ENCODE measurements at places on chromosomes 6 and 20.

GRCh38 chr6:12577124-12577850, 139.3 kb upstream of the PHACTR1 start:
- no peak for DNase-seq

GRCh38 chr6:132973514-132973993, 159.2 kb downstream of the RPS12 start:
- no peak for DNase-seq

- no peak for DNase-seq
Measured at GRCh38 chr6:125094563-125094962, 59.0 kb upstream of the TPD52L1 start.

DNA sequence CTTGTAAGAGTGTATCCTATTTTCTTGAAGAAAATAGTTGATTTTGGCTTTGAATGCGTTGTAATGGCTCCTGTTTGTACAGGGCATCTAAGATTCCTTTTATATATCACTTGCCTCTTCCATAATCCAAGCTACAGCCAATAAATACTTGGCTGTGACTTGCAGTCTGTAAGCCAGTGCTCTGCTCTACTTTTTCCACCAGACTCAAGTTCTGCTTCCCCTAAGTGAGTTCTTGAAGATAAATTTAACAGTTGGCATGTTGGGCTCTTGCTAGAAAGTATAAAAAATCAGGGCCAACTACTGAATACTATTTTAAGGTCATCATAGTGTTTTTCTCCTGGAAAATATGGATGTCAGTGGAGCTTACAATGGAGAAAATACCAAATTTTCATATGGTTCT, 36.5 kb upstream of the SCGN start:
- no peak for DNase-seq

- DNase-seq = no peak
Measured at GRCh38 chr6:52635049-52635577, 35.8 kb upstream of the TMEM14A start.

DNA sequence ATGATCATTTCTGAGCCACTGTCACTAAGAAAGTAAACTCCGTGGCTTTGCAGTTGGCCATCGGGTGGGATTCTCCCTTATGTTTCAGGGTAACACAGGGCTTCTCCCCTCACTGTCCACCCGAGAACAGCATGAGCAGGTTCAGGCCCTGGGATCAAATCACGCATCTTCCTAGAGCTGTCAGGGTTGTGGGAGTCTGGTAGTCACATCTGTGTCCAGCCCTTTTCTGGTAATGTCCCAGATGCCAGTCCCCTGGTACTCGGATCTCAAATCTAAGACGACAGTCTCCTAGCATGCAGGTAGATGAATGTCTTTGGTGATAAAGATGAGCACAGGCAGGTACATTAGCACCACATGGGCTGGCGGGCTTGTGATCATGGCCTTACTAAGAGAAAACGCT, 4.8 kb downstream of the PXDC1 start:
- DNase-seq = no peak

DNA sequence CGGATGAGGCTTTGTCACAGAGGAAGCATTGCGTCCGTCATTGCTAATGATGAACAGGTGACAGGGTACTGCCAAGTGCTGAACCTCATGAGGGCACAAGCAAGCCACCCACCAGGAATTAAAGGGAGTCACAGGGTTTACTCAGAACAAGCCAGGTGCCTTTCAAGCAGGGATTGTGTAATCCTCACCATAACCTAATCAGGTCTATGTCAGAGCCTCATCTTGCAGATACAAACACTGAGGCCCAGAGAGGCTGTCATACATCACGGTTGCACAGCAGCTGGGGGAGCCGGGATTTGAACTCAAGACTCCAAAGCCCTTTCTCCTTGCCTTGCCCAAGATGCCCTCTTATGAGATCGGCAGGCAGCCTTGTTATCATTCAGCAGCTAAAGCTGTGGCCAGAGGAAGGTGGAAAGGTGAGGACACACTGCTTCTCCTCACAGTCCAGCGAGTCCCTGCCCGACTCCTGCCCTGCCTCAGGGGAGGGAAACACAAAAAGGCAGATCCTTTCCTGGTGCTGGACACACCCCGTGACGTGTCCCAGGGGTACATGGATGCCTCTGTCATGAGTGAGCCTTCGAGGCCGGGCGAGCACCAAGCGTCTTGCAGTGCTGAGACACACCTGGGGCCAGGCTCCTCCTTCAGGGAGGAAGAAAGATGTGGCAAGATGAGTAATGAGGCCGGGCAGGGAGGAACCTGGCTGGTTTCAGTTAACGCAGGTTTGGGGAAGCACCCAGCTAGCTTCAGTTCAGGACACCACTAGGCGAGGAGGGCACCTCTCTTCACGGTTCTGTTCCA, 214.9 kb downstream of the LY86 start:
- peak; percentile 27 for DNase-seq

GRCh38 chr20:38670786-38671185, 53.5 kb upstream of the SLC32A1 start:
- DNase-seq = no peak

- no peak for DNase-seq
Measured at GRCh38 chr6:373773-374724, 17.5 kb upstream of the IRF4 start.

- no peak for DNase-seq
Measured at GRCh38 chr6:30570740-30571074, 535 bp upstream of the ABCF1 start.

- no peak for DNase-seq
Measured at GRCh38 chr6:118679327-118679901, 28.0 kb upstream of the CEP85L start.

DNA sequence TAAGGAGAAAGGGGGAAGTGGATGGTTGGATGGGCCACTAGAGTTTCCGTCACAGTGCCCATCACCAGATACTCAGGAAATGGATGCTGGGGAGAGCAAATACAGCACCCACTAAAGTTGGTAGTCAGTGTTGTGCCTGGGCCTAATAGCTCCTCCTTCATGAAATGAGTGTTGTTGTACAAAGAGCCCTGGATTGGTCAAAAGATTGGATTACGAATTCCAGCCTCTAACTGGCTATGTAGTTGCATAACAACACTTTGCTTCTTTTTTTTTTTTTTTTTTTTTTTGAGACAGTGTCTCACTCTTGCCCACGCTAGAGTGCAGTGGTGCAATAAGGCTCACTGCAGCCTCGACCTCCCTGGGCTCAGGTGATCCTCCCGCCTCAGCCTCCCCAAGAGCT, 27.4 kb downstream of the KCNG1 start:
- DNase-seq = no peak

GRCh38 chr6:92577077-92577719, 842.2 kb downstream of the EPHA7 start:
- DNase-seq = no peak

DNA sequence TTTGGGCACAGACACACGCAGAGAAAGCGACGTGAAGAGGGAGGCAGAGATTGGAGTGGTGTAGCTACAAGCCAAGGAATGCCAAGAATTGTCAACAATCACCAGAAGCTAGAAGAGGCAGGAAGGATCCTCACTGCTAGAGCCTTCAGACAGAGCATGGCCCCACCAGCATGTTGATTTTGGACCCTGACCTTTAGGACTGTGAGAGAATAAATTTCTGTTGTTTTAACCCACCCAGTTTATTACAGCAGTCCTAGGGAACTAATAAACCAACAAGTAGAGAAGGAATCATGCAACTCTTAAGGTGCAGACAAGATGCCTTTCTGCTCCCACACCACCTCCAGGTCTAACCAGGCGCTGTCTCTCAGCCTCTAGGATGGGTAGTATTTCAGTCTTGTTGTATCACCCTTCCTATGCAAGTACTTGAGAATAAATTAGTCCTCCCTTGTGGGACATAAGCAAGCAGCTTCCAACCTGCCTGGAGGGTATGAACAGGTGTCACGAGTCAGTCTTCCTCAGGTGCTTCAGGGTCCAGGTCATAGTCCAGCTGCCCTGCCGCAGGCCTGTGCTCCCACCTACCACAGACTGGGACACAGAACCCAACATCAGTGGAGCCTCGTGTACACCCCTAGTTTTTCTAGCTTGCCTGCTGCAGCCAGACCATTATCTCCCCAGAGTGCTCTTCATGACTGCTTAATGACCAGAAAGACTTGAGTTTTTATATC, 46.4 kb upstream of the CCN2 start:
- no peak for DNase-seq

GRCh38 chr6:147990159-147990558, 352.5 kb upstream of the SASH1 start:
- no peak for DNase-seq

GRCh38 chr20:61807471-61808160, 258.1 kb downstream of the TAF4 start:
- DNase-seq = no peak

GRCh38 chr20:15251171-15251570, 913.8 kb upstream of the FLRT3 start:
- DNase-seq = no peak

- no peak for DNase-seq
Measured at GRCh38 chr6:40348591-40348990, 238.6 kb downstream of the LRFN2 start.

DNA sequence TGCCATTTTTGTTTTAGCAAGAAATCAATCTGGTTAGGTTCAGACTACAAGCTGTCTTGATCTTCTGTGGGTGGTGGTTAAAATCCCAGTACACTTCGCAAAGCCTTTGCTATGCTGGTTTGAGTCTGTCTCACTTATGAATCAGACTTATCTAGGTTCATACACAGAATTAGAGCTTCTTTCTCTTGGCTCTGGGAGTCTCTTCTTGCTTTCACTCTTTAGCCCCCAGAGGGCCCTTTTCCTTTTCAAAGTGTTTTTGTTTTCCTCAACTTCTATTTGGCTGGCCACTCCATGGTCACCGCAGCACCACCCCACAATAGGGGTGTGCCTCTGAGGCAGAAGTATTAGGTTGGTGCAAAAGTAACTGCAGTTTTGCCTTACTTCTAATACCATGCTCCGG, 21.3 kb downstream of the ECI2 start:
- DNase-seq = no peak

DNA sequence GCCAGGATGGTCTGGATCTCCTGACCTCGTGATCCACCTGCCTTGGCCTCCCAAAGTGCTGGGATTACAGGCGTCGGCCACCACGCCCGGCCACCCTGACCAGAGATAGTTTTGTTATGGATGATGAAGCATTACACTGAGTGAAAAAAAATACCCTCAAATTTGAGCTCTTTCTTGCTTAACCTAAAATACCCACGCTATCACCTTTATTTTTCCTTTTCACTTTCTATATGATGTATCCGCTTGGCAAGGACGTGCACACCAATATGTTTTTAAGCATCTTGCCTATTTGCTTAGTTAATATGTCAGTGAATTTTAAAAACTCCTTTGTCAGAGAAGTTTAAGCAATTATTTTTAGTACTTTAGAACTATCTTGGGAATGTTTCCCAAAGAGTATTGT, 150.4 kb downstream of the INSM1 start:
- no peak for DNase-seq

- no peak for DNase-seq
Measured at GRCh38 chr6:53189554-53189953, 40.9 kb upstream of the GCM1 start.

DNA sequence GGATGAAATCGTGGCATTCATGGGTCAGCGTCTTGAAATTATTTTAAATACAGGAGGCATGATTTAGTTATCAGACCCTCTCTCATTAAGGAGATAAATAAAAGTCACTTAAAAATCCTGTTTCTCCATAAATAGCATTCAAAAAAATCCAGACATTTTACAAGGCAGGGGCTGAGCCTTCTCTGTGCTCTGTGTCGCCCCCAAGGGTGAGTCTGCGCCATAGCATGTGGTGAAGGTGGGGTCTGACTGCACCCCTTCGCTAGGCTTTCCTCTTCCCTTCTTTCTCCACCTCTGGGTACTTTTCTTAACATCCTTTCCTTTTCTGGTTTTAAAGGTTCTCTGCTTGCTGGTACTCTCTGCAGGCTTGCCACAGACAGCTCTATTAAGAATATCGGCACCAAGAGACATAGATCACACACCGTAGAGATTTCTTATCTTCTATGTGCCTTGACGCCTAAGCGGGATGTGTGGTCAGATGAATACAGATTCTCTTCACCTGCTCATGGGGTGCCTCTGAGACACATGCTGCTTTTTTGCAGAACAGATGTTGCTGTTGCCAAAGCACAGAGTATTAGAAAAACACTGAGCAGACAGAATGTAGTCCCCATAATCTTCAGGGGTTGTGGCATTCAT, 20.1 kb upstream of the FAM209A start:
- DNase-seq = no peak

GRCh38 chr20:14860410-14860814, 523.0 kb upstream of the FLRT3 start:
- no peak for DNase-seq

DNA sequence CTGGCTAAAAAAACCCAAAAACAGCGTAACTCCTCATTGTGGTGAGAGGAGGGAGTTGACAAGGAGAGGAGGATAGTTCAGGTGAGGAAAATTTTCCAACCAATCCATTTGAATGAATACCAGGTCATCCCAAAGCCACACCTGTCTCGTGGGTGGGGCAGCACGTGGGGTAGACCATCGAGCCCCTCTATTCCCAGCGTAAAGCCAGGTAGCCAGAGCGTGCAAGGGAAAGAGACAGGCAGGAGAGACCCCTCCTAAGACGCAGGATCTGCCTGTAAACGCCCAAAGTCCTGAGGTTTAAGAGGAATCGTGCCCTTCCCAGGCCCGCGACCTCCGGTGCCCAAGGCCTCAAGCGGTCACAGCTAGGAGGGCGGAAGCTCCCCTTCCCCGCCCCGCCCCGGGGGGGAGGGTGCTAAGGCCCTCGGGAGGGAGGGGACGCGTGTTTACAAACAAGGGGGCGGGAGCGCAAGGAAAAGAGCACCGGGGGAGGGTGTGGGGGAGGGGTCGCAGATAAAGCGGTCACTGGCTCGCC, 712 bp downstream of the RXRB start:
- peak; percentile 81 for DNase-seq

DNA sequence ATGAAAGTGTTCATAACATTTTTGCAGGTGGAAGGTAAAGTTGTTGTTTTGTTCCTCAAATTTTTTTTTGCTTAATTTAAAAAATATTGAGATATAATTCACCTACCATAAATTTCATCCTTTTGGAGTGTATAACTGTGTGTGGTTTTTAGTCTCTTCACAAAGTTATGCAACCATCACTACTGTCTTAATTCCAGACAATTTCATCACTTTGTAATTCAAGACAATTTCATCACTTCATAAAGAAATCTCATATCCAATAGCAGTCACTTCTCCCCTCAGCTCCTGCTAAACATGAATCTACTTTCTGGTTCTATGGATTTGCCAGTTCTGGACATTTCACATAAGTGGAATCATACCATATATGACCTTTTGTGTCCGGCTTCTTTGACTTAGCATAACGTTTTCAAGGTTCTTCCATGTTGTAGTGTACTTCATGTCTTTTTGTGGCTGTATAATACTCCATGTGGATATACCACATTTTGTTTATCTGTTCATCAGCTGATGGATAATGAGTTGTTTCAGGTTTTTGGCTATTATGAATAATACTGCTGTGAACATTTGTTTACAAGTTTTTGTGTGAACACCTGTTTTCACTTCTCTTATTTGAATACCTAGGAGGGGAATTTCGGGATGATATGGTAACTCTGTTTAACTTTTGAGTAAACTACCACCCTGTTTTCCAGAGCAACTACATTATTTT, 18.8 kb downstream of the ZFAND3 start:
- no peak for DNase-seq

DNA sequence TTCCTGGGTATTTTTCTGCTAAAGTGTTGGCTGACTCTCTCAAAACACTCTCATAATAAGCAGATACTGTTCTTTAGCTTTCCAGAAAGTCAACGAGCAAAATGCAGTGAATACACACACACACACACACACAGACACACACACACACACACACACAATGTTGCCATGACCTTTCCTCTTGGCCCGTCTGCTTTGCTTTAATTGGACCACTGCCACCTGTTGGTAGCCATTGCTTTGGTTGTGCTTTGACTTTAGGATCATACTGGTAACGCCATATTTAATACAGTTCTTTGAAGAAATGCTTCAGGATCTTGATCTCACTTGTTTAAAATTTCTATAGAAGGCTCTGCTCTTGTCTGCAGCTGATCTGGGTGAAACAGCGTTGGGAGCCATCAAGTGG, 4.4 kb downstream of the FIG4 start:
- DNase-seq = no peak
